Chondrocyte (in vitro differentiated cells): ENCODE measurements at places on chromosomes 3 and 15. TPM values are rescaled to one million over a fixed set of nuclear protein-coding genes. Genes with fewer than 3 reads are reported as not detected.

- no peak for DNase-seq
Measured at GRCh38 chr3:45868213-45868612, 18.1 kb upstream of the CCR9 start.

DNA sequence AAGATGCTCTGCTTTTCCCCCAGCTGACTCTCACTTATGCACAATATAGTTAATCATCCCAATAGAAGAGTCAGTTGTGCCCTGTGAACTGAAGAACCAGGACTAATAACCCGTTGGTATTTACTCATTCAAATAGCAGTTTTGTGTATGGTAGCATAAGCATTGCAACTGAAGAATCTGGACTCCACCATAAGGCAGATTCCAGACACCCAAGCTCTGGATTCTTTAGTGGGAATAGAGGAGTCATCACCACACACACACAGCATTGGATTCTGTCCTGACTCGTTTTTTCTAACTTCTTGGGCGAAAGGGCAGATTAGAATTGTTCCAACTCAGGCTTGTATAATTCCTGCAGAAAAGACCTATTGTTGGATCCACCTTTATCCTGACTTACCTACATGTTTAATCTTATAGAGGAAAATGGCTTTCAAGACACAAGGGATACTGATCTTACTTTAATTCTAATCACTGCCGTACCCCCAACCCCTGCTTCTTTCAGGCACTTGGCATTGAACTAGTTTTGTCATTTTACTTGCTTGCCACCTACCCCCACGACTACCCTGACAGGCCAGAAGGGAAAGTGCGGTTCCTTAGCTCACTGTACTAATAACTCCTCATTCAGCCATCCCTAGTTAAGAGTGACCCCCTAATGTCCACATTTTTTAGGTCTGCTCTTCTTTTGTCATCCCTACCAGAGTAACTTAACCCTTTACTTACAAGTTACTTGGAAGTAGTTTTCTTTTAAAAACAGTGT, 42.3 kb downstream of the NKIRAS1 start:
- DNase-seq: no peak

GRCh38 chr3:43959498-43960447, 269.0 kb downstream of the ABHD5 start:
- no peak for DNase-seq

DNA sequence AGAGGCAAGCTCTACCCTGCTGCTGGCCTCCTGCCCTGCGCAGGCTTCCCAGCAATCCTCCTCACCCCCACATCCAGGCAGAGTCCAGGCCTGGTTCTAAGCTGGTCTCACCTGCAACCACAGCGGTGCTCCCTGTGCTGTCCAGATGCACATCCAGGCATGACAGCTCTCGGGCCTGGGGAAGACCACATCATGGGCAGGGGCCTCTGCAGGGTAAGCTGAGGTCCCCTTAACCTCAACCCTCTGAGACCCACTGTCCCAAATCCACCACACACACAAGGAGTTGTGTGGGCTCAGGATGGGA, 10.8 kb downstream of the PLA2G4D start:
- DNase-seq: no peak

GRCh38 chr3:196706731-196707130, 5.3 kb downstream of the CEP19 start:
- no peak for DNase-seq

GRCh38 chr3:157542711-157543500, 39.7 kb upstream of the VEPH1 start:
- no peak for DNase-seq

DNA sequence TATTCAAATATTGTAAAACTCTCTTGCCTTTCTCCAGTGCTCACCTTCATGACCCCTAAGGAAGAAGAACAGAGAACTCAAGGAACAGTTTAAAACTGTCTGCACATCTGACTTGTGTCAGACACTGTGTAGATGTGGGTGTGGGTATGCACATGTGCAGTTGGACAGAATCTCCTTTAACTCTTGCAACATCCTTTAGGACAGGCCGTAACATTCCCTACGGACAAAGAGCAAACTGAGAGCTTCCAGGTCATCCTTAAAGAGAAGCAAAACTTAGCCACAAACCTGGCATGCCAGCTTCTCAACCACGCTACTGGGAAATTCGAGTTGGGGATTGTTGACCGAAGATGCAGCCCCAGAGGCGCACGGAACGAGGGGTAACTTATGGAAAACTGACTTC, 4.1 kb upstream of the SFMBT1 start:
- DNase-seq: no peak

The NEK10 gene
- total RNA-seq: 7.3 to 7.9 TPM (median 7.5 TPM) in 3 replicates

The ITPKA gene
- 0.32 to 0.36 TPM in 2 of 3 replicates, not detected in the other for total RNA-seq

The HDAC11 gene
- total RNA-seq: 10.7 to 16.5 TPM (median 15.2 TPM) in 3 replicates

The ETFA gene
- total RNA-seq: 111 to 120 TPM (median 117 TPM) in 3 replicates

The SLC41A3 gene
- 38.5 to 51.9 TPM (median 43.2 TPM) in 3 replicates for total RNA-seq

The RTP1 gene
- not detected in 3 replicates for total RNA-seq

The CLDN1 gene
- total RNA-seq: 7.3 to 13.8 TPM (median 13.1 TPM) in 3 replicates

The UBR1 gene
- 22.3 to 27.9 TPM (median 24.3 TPM) in 3 replicates for total RNA-seq

The FBLN2 gene
- 284 to 413 TPM (median 394 TPM) in 3 replicates for total RNA-seq
